Skin of body (tissue), 3 donors: ENCODE measurements at places on chromosomes 2 and 18. TPM values are rescaled to one million over a fixed set of nuclear protein-coding genes. Genes with fewer than 3 reads are reported as not detected.

- DNase-seq, result no peak
Measured at GRCh38 chr2:66057844-66058243, 377.1 kb upstream of the MEIS1 start.

GRCh38 chr18:331221-331821 lies 63.5 kb upstream of the THOC1 start:
- DNase-seq, result no peak

DNA sequence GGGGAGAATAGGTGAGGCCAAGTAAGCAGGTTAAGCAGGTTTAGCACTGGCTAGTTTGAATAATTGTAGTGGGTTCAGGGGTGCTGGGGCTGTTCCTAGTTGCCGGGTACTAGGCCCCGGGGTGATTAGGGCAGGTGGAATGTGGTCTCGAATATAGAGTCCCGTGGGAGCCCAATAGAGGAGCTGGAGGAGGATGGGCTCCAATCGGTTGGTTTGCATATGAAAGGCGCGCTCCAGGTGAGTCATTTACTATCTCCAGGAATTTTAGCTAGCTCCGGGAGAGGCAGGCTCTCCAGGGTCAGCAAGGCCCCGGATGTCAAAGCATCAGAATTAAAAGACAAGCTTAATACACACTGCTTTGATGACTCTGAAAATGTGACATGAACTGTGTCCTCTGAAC lies 304.0 kb downstream of the ZNF521 start:
- DNase-seq, result no peak

DNA sequence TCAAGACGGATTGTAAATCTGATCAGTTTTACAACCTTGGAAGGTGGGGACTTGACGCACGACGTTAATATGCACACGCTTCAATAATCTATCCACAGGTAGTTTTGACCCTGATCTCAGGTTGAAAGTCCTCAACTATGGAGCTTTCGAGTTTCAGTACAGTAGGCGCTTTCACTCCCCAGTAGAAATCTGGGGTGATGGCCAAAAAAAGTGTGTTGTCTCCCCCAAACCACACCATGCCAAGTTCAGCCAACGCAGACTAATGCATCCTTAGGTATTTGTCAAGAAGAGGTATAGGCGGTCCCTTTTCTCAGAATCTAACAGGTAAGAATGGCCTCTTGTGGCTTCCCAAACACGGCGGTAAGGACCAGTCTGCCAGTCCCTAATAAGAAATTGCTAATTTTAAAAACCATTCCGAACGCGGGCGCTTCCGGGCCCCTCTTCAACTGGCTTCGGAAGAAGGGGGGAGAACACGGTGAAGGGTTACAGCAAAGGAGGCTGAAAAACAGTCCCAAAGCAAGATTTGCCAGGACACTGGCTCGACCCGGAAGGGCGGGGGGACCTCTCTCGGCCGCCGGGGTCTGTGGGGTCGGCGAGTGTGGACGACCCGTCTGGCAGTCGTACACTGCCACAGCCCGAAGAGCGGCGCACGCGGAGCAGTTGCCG lies 659 bp downstream of the FAM210A start:
- peak; percentile 3 for DNase-seq

DNA sequence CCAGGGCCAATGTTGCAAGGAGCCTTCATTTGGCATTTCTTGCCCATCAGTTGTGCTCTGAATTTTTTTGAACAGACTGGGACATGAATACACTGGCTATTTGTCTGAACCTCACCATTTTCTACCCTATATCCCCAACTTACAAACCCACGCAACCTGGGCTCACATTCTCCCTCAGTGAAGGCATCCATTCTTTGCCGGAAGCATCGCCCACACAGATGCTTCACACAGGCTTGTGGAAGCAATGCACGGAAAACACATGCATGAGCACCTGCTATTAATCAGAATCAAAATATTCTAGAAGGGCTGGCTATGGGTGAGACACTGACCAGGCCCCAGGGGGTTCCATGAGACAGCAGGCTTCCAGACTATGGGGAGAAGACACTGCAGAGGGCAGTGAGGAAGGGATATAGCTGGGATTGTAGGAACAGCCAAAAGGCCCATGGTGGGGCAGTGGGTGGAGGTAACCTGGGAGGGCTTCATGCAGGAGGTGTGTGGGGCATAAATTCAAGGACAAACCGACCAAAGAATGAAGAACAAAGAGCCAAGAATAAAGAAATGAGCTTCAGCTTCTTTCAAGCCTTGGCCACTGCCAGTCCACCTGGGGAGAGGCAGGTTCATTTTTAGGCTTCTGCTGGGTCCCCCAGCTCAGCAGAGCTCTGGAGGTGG lies 261.5 kb downstream of the CELF4 start:
- DNase-seq, result no peak

- DNase-seq, result no peak
Measured at GRCh38 chr2:218981390-218981880, 3.5 kb downstream of the FEV start.

- DNase-seq, result no peak
Measured at GRCh38 chr2:137747509-137747908, 216.8 kb upstream of the HNMT start.

DNA sequence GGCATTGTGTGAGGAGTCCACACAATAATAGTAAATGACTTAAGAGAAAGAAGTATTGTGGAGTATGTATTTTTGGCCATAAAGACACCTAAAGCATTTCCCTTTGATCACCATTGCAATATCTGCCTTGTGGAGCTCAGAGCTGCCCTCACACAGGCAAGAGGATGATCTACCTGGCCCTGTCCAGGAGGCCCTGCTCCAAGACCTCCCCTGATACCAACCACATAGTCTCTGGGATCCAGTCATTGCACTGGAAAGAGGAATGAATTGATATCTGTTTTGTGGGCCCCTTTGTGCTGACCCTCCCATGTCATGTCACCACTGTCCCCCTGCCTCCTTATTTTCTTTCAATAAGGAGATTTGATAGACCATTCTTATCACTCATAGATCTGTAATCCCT lies 430.6 kb upstream of the TNP1 start:
- DNase-seq, result no peak

DNA sequence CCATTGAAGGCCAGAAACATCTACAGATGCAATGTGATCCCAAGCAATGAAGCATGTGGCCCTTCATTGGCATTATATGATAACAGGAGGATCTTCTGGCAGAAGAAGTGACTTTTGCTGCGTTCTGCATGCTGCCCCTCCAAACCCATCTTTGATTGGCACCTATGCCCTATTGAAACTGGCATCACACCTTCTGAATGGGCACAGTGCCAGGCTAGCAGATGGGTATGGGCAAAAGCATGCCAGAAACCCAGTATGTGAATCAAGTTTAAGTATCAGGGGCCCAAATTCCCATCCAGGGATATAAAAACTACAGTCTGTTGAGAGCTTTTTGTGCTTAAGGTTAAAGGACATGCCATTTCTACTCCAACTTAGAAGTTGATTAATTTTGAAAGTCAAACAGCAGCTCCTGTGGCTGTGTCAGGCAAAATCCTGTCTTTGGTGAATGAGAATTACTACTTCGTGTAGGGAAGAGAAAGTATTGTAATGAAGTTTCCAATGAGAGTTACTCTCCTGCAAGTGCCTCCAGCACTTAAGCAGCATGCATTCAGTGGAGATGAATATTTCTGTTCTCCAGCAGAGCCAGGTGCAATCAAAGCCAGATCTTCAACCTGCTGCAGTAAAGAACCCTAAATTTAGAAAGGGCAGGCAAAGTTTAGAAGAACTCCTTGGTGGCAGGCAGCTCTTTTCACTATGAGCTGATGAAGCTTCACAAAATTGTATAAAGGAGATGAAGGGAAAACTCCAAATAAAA lies 8.6 kb downstream of the VRK2 start:
- DNase-seq, result no peak

DNA sequence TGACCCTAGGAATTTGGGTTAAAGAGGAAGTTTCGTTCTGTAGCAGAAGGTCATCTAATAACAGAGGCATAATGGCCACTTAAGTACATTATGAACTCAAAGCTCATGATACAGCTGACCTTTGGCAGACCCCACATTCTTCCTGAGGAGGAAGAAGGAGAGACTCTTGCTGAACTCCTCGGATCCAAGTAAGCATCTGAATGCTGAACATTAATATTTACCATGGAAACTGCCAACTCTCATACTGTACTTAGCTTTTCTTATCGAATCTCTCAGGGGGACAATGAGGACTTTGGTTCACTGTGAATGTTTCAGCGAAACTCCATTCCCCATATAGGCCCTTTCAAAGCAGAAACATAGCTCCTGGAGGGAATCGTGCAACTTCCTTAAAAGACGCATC lies 781.4 kb upstream of the GYPC start:
- no peak for DNase-seq

DNA sequence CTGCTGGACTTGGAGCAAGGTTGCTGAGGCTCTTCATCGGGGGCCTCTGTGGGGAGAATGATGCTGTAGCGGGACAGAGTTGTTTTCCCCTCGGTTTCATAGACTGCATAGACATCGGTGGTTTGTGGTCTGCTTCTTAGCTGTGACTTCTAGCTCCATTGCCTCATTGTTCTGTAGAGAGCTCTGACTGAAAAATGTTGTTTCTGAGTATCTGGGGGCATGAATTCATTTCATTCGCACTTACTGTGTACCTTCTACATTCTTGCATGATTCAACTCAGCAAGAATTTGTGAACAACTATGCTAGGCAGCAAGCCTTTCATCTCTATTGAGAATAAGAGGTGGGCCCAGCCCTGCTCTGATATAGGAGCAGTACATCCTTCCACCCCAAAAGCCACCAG lies 406.8 kb downstream of the NBAS start:
- DNase-seq, result no peak

DNA sequence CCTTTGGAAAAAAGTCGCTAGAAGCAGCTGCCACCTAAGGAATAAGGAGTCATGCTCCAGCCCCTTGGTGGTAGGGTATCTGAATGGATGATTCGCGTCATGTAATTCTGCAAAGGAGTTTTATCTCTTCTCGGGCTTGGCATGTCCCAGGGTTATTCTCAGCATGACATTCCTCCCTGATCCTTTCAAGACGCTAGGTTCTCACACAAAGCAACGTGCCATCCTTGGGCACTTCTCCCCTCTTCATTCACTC lies 355.6 kb downstream of the MYCN start:
- no peak for DNase-seq

DNA sequence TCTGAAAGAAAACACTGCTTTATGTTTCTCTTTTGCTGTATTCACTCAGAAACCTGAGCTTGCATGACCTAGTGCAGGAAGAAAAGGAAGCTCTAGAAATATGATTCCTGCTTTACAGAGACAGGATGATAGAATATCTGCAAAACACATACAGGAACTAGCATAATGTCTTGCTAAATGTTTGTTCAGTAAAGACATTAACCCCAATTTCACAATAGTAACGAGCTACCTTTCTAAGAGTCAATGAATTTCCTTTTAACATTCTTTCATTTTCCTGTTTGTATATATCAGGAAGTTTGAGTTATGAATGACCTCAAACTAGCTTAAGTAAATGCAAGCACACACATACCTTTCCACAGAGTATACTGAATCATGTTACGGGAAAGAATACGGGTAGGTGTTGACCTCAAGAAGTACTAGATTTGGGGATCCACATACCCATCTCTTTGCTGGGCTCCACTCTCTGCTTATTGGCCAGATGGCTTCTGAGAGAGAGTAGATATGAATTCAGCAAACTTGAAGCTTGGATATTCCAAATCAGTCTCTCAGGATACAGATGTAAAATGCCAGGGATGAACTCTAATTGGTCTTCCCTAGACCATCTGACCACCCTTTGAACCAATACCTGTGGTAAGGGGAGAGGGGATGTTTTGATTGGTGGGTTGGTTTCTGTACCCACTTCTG lies 18.2 kb upstream of the ACSL3 start:
- no peak for DNase-seq

GRCh38 chr2:211035548-211036185 lies 479.3 kb downstream of the CPS1 start:
- DNase-seq, result no peak

- DNase-seq, result no peak
Measured at GRCh38 chr18:61690418-61691138, 202.2 kb downstream of the RNF152 start.

- DNase-seq, result no peak
Measured at GRCh38 chr2:212360068-212360460, 178.5 kb downstream of the ERBB4 start.

DNA sequence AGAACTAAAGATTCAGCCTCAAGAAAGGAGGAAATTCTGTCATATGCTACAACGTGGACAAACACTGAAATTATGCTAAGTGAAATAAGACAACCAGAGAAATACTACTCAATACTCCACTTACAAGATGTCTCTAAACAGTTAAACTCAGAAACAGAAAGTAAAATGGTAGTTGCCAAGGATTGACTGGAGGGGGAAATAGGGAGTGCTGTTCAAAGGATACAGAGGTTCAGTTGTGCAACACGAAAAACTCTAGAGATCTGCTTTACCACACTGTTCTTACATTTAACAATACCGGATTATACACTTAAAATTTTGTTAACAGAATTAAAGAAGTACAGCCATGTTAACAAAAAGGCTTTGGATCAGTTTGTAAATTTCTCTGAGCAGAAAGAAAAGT lies 39.8 kb upstream of the C2orf15 start:
- peak; percentile 48 for DNase-seq

DNA sequence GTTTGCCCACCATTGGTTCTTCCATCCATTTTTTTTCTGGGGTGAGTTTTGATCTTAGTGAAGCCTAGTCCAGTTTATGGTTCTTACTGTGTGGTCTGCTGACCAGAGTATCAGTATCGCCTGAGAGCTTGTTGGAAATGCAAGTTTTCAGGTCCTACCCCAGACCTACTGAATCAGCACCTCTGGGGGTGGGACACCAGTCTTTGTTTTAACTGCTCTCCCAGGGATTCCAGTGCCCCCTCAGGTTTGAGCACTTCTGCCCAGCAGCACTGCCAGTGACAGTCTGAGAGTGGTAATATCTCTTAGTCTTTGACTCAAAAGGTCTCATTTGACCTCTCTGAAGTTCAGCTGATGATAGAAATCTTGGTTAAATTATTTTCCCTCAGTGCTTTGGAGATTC lies 269.3 kb downstream of the ALPK2 start:
- DNase-seq, result no peak

The CNRIP1 gene
- total RNA-seq, result 15.3 TPM

The CCDC141 gene
- total RNA-seq, result 6.0 TPM

The AKAIN1 gene
- total RNA-seq, result not detected

The NAT8 gene
- not detected for total RNA-seq

The EDAR gene
- 2.5 TPM for total RNA-seq

The SCYGR4 gene
- total RNA-seq, result 0.89 TPM

The REEP1 gene
- 3.9 TPM for total RNA-seq

The C2orf15 gene
- total RNA-seq, result 1.4 TPM

The SKOR2 gene
- total RNA-seq, result not detected

The MARS2 gene
- 4.9 TPM for total RNA-seq

The CCBE1 gene
- total RNA-seq, result 9.3 TPM

The DCC gene
- total RNA-seq, result 2.0 TPM

The DCDC2C gene
- 0.20 TPM for total RNA-seq

The BOLL gene
- total RNA-seq, result 0.10 TPM

The HOXD12 gene
- not detected for total RNA-seq

The KCNG2 gene
- 0.49 TPM for total RNA-seq

The GPR17 gene
- 0.79 TPM for total RNA-seq
